Sigmoid colon (tissue), 7 donors: ENCODE measurements at places on chromosomes 12 and 14. TPM values are rescaled to one million over a fixed set of nuclear protein-coding genes. Genes with fewer than 3 reads are reported as not detected.

GRCh38 chr12:14390870-14391530 is 25.5 kb downstream of the ATF7IP start:
- no peak for DNase-seq

- no peak for DNase-seq
Observed at GRCh38 chr12:120267736-120268135, 2.2 kb upstream of the PXN start.

DNA sequence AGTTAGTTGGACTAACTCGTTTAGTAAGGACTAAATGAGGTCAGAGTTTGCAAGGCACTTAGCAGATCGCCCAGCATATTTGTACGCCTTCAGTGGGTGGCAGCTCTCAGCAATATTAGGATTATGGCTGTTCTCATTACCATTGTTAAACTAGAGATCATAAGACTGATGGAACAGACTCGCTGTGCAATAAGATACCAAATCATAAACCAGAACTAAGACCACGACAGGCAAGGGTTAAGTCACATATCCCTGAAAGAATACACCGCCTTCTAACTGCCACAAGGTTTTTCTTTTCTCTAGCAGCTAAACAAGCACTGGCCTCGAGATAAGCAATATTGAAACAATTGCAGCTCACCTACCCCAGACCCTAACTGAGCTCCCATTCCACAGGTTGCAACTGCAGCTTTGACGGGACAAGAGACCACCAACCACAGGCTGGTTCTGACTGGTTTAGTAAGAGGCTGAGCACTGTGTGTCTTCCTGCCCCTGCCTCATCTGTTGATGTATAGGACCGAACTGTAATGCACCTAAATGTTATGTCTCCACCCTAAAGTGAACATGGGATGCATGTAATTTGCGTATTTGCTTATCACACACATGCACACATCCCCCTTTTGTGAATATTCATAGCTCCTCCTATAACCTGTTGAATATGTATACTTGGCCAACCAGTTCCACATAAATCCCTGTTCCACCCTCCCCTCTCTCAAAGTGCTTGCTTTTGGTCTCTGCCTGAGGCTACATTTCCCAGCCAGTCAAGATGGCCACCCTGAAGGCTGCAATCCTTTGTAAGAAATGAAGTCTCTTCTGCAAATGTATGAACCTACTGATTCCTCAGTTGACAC is 153.2 kb downstream of the CALM1 start:
- no peak for DNase-seq

- DNase-seq = peak; percentile 80
Observed at GRCh38 chr12:77324763-77325468, 259.5 kb upstream of the E2F7 start.

Gene DUSP6
- polyA plus RNA-seq = 27.0 TPM

DNA sequence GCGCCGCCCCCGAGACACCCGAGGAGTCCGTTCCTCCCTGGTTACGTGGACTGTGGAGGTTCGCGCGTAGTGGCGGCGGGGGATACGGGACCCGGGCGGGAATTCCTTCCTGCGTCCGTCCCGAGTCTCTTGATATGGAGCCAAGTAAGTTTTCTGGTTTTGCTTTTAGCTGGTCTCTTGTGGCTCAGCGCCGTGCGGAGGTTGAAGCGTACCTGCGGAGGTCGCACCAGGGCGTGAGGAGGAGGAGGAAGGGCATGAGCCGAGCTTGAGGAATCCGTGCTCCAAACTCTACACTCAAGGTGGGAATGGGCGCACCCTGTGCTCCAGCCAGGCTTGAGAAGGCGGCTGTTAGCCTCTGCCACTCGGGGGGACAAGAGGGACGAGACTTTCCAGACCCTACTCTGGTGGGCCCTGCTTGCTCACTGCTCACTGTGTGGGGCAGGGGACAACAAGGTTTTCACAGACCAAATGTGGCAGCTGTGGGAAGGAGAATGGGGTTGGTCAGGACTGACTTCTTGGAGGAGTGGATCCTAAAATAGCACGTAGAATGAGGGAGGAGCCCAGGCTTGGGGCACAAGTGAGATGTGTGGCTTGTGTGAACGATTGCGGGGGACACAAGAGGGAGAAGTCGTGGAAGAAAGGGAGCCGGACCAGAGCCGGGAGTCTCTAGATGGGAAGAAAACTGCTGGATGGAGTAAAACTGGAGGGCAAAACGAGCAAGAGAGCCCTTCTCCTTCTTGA is 577 bp downstream of the ATG101 start:
- no peak for DNase-seq

DNA sequence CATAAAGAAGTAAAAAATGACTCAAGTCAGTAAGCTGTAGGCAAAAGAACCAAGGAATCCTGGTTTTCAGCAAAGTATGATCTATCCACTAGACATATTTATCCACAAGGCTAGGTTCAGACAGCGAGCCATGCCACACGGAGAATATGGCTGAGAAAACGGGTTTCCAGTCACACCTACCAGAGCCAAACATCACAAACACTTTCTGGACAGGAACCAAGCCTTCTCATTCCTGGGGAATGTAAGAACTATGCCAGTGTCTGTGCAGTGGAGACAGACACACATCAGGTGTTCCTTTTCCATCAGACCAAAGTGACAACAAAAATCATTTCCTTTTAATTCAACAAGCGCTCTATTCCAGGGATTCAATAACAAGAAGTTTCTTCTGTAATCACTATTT is 41.1 kb downstream of the AREL1 start:
- no peak for DNase-seq

DNA sequence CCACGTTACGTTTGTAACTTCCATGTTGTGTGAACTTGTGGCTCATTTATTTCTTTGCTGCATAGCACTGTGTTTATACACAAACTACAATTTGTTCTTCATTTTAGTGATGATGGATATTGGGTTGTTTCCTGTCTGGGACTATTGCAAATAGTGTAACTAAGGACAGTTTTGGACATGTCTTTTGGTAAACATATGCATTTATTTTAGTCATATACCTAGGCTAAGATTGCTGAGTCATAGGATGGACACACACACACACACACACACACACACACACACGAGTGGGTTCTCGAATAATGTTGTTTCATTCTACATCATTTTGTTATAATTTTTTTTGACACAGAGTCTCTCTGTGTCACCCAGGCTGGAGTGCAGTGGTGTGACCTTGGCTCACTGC is 123.5 kb upstream of the CAND1 start:
- no peak for DNase-seq

DNA sequence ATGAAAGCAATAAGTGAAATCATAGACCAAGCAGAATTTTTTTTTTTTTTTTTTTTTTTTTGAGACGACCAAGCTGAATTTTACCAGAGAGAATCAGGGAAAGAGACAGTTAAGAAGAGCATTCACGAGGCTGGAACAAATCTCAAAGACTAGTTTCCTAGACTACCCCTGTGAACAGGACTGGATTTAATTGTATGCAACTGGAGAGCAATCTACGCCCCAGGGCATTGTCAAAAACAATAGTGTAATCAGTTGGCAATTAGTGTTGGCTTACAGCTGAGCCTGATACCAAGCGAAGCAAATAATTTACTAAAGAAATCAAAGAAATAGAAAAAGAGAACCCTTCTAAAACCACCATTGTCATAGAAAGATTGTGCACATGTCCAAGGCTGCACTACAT is 232.9 kb upstream of the CPNE8 start:
- no peak for DNase-seq

DNA sequence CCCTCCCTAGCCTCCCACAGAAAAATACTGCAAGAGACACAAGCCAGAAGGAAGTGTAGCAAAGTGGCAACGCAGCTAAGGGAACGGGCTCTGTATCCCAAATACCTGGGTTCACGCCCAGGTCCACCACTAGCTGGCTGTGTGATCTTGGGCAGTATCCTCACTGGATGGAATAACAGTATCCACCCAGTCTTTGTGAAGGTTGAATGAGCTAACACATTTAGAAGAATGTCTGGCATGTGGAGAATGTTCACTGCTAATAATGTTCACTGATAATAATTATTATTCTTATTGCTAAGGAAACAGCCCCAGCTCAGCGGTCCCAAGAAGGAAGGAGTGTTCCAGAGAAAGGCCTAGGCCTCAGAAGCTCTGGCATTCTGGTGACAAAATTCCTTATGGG is 70.9 kb downstream of the VWF start:
- no peak for DNase-seq

- DNase-seq = no peak
Observed at GRCh38 chr12:25482625-25483024, 70.5 kb downstream of the LMNTD1 start.

DNA sequence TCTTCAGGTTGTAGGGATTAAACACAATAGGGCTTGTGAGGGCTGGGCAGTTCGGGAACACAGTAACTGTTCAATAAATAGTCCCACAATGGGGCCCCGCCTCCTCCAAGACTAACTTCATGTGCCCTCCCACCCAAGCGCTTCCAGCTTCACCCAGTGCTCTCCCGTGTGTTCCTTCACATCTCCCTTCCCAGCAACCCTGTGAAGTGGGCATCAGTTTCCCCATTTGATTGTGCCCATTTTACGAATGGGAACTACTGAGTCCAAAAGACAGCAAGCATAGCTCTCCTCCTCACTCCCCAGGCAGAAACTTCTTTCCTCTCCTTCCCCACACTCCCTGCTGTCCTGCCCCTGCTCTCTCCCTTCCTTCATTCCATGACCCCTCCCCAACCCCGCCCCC is 6.2 kb upstream of the TRPV4 start:
- DNase-seq = no peak

- no peak for DNase-seq
Observed at GRCh38 chr14:71705460-71705859, 226.8 kb upstream of the RGS6 start.

DNA sequence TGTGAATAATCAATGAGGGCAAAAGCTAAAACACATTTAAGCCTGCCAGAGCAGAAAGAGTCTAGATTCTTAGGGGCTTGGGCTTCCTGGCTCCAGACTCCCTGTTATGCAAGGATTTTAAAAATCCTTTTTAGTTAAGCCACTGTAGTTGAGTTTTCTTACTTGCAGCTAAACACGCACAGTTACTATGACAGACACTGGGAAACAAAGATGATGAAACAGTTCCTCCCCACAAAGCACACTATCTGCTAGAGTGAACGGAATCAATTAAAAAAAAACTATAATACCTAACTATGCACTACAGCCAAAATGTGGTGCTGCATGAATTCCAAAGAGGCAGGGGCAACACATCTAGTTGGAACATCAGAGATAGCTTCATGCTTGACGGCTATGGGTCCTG is 28.2 kb downstream of the RPS6KA5 start:
- no peak for DNase-seq

Gene PPP1R1A
- polyA plus RNA-seq = 3.0 TPM

- DNase-seq = no peak
Observed at GRCh38 chr12:20248646-20249045, 119.7 kb upstream of the PDE3A start.

Gene GPR65
- 0.92 TPM for polyA plus RNA-seq
